ENCODE measurements at places on chromosomes 16 and 17.

- no peak for DNase-seq
These were observed 12.8 kb downstream of the CPD start for GRCh38 chr17:30391534-30391933.

GRCh38 chr17:44775136-44775837 is 16.5 kb downstream of the ADAM11 start:
- peak; percentile 91 for DNase-seq

GRCh38 chr17:58759522-58759921 is 3.9 kb downstream of the PPM1E start:
- no peak for DNase-seq

GRCh38 chr17:41579484-41580243 is 7.0 kb downstream of the KRT14 start:
- peak; percentile 75 for DNase-seq

GRCh38 chr17:45702666-45703266 is 81.4 kb upstream of the CRHR1 start:
- DNase-seq = no peak

GRCh38 chr16:5026664-5027063 is 7.1 kb downstream of the NAGPA start:
- DNase-seq = no peak

DNA sequence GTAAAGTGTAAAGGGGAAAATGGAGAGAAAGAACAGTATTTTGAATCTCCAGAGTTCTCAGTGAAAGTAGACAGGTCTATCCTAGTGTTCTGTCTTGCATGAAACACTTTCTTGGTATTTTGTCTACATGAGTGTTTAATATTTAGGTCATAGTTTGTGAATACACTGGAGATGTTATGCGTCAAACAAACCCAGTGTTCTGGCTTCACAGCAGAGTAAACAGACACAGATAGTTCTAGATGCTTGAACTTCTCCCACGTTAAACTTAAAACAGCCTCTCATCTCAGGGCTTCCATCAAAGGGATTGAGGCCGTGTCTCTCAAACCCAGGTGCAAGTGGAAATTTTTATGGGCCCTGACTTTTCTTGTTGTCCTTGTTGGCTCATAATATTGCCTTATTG is 48.3 kb downstream of the RBFOX1 start:
- DNase-seq = no peak

GRCh38 chr16:23833504-23833903 is 2.3 kb upstream of the PRKCB start:
- no peak for DNase-seq

- no peak for DNase-seq
These were observed 83.1 kb downstream of the NT5M start for GRCh38 chr17:17386094-17386800.

- no peak for DNase-seq
These were observed 4.4 kb downstream of the PDIA2 start for GRCh38 chr16:287298-287811.

DNA sequence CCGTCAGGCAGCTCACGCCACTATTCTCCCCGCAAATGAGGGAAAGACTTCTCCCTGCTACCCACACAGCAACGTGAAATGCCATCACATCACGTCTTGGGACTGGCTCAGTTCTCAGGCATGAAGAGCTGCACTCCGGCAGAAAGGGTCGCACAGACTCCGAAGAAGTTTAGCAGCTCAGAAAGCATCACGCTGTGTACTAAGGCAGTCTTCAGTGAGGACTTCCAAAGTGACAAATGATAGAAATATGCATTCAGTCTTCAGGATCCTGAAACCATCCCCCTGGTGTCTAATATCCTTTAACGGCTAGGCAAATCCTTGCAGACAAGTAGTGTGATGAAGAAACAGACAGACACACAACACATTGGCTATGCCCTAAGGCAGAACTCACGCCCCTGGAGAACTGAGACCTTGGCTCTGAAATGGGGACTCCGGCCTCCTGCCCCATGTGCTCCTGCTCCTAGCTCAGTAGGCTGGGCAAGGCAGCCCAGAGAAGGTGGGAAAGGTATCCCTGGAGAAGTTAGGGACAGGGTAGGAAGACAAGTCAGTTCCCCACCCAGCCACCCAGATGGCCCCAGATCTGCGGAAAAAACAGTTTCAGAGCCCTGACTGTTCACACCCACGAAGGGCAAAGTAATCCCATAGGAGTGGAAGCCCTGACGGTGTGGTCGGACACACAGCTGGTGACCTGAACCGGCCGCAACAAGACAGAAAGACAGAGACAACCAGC is 1.6 kb downstream of the XYLT1 start:
- DNase-seq = no peak

DNA sequence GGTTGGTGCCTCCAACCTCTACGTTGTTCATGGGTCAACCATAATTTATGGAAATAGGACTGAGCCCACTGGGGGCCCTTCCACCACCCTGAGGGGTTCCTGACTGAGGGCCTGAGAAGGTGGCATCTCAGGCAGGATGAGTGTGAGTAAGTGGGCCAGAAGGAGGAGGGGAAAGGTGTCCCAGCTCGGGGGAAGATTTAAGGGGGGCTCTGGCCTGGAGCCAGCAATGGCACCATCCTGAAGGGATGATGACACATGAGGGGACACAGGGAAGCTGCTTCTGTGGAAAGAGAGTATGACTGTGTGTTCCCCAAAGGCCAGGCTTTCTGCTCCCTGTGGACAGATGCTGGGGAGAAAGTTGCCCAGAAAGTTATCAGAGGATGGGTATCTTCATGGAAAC is 18.7 kb downstream of the MYL4 start:
- DNase-seq = no peak

DNA sequence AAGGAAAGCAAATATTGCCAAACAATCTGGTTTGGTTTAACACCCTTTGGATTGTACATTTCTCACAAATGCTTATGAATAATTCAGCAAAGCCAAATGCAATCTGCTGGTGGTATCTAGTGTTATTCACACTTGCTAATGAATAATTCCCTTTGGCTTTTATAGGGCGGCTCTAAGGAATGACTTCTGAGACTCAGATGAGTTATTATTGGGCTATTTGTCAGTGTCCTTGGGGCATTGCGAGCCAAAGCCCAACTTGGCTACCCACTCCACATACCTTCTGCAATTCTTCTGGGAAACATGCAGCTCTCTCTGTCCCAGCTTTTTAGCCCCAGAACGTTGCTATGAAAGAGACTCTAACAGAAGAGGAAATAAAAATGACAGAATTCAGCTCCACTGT is 41.1 kb downstream of the FTO start:
- no peak for DNase-seq

DNA sequence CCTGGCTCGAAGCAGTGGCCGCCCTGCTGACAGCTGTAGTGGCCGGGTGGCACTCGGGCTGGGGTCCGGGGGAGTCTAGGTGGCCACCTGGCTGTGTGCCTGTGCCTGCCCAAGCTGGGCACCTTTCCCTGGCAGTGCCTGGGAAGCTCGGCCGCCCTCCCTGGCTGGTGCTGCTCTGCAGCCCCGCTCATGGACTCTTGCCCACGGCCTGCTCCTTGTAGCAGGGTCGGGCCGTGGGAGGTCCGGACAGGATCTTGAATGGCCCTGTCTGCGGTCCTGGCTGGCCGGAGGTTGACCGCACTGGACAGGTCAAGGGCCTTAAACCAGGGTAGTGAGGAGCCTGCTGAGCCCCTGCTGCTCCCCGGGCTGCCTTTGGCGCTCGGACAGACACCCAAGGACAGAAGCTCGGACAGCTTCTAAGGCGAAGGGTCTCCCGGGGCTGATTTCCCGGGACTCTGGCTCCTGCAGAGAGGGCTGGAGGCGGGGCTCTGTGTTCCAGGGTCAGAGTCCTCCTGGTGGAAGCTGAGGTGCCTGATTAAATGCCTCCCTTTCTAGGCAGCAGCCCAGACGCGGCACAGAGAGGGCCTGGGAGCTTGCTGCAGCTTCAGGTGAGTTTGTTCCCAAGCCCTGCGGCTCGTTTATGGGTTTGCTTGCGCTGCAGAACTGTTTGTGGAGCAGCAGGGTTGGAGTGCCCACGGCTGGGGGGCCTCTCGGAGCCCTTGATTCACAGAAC is 6.0 kb downstream of the CAPN15 start:
- no peak for DNase-seq

- no peak for DNase-seq
These were observed 175.3 kb upstream of the FAM20A start for GRCh38 chr17:68776451-68776850.

DNA sequence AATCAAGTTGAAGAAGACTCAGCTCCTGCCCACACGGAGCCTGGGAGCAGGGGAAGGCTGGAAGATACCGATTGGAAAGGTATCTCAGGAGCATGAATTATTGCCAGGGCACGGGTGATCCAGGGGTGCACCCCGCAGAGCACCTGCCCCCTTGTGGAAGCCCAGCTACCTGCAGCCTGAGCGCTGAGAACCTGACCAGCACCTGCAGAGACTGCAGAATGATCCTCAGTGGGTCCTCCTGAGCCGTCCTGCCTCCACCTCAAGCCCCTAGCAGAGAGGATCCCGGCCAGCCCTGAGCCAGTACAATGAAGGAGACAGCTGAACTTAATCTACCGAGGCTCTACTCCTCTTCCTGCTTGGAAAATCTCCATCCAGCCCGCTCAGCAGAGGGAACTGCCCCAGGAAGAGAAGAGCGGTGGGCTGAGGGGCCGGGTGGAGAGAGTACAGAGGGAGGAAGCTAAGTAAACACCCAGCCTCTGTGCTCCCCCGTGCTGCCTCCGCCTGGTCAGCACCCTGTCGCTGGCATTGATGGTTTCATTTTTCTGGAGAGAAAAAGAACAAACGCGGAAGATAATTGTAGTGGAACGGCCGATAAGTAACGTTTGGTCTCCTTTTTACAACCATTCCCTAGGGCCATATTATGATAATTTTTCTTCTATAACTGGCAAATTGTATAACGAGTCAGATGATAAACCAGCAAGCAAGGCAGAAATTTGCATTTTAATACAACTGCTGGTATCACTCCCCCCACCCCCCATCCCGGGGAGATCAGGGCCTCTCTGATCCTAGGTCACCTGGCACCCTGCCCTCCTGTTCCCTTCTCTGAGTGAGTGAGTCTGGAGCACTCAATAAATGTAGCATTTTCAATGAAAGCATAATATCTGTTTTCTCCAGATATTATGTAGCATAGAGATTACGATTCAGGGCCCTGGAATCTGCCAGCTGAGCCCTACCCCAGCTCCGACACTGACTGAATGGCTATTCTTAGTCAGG is 204.5 kb upstream of the RPL38 start:
- no peak for DNase-seq

DNA sequence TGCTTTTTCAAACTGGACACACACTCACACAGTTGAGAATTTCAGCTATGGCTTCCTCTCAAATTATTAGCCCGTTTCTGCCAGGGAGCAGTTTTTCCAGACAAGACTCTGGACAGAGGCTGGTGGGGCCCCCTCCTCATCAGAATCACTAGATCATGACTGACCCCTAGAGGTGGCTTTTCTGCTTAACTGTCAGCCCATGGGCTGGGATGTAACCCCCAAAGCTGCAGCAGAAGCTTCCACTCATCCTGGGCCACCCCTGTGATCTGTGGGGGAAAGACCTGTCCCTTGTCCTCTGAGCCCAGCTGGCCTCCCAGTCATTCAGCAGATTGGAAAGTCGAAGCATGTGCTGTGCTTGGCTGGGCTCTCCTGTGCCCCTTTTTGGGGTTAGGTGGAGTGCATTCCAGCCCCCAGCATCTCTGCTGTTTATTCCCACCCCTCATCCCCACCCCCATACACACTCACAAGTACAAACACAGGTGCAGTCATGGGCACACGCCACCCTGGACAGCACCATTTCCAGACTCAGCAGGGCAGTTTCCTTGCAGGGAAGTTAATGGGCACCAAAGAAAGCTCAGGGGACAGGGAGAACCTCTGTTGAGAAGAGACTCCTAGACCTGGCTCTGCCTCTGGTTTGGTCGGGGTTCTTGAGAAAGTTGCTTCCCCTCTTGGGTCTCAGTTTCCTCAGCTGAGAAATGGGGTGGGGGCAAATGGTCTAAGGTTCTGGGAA is 77.6 kb upstream of the RBL2 start:
- no peak for DNase-seq

- no peak for DNase-seq
These were observed 6.2 kb upstream of the HEXIM2 start for GRCh38 chr17:45155483-45155882.

GRCh38 chr17:49210158-49211029 is at the start of the genes ABI3 and GNGT2:
Gene ABI3 (plus strand): TSS chr17:49210707. CDS start chr17:49210725, 18 bp downstream.
Gene GNGT2 (minus strand): TSS chr17:49210574. CDS start chr17:49207422, 3,152 bp downstream.
- DNase-seq = no peak

DNA sequence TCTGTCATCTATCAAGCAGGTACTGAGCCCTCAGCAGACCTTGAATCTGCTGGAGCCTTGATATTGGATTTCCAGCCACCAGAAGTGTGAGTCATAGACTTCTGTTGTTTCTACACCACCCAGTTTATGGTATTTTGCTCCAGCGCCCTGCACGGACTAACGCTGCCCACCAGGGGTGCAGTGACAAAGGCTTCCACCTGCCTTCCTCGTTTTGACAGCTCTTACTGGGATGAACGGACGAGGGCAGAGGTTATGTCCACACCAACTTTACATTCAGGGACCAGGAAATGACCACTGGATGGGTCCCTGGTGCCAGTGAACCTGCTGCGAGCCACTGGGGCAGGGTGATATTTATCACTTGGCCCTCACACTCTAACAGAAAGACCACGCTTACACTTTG is 66.6 kb upstream of the CBX4 start:
- DNase-seq = no peak

GRCh38 chr16:4386951-4387565 is 15.4 kb downstream of the VASN start:
- no peak for DNase-seq

DNA sequence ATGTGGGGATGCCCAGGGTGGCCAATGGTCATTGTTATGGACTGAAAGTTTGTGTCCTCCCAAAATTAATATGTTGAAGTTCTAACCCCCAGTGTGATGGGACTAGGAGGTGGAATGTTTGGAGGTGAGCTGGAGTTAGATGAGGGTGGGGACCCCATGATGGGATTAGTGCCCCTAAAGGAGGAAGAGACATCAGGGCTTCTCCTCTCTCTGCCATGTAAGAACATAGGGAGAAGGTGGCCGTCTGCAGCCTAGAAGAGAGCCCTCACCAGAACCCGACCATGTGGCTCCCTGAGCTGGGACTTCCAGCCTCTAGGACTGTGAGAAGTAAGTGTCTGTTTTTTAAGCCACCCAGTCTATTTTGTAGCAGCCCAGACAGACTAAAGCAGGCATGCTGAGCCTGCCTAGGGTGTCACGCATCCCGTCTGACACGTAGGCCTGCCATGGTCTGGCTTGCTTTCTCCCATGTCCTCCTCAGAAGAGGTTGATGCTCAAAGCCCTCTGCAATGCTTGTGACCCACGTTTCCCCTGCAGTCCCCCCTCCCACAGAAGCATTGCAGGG is 4.0 kb upstream of the PRPSAP1 start:
- no peak for DNase-seq

GRCh38 chr17:66491213-66491612 is 188.8 kb downstream of the PRKCA start:
- no peak for DNase-seq

DNA sequence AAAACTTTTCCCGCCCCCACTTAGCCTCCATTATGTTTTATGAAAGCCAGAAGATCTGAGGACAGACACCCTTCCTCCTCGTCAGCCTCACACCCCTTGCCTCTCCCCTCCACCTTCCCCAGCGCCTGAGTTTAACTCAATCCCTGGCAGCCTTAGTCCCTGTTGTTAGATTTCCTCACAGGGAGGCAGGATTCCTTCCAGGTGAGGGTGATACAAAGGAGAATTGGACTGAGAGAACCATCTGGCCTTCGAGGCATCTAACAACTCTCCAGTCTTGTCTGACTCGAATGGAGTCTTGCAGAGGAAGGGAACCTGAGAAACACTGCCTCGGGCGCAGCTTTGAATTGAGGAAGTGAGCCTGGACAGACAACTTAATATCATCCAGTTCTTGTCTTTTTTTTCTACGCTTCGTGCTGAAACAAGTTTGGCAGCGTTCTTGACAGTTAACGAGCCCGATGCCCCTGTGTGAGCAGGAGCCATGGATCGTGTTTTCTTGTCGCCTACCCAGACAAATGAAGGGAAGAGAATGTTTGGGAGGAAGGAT is 1.3 kb upstream of the ZNF768 start:
- no peak for DNase-seq

All from HFF-Myc (cell line).